Stimulated activated CD8-positive, alpha-beta memory T cell treated with anti-CD3 and anti-CD28 coated beads, Interleukin-4, amount 100 ng/mL, for 48 hours (primary cell): ENCODE measurements at places on chromosomes 13 and 19.

- DNase-seq: no peak
Observed at GRCh38 chr19:37593996-37594303, 642 bp downstream of the ZNF571 start.

DNA sequence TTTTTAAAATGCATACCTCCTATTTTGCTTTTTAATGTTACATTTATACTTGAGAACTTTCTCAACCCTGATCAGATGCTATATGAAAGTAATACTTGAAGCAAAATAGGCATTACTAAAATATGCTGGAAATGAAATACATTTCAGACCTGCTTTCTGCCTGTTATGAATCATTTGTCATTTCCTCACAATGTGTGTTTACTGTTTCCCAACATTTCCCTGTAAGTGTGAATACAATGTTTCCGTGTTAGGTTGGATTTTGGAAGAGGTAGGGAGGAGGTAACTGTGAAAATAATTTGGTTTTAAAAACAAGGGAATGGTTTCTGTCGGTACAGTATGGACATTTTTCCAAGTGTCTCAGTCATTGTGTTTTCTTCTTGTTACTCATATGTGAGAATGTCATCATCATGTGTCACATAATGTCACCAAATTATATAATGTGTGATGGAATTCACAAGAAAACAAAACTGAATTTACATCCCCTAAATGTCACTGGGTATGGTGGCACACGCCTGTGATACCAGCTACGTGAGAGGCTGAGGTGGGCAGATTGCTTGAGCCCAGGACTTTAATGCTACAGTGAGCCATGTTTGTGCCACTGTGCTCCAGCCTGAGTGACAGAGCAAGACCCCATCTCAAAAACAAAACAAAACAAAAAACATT, 43.0 kb downstream of the ZAR1L start:
- DNase-seq: no peak

DNA sequence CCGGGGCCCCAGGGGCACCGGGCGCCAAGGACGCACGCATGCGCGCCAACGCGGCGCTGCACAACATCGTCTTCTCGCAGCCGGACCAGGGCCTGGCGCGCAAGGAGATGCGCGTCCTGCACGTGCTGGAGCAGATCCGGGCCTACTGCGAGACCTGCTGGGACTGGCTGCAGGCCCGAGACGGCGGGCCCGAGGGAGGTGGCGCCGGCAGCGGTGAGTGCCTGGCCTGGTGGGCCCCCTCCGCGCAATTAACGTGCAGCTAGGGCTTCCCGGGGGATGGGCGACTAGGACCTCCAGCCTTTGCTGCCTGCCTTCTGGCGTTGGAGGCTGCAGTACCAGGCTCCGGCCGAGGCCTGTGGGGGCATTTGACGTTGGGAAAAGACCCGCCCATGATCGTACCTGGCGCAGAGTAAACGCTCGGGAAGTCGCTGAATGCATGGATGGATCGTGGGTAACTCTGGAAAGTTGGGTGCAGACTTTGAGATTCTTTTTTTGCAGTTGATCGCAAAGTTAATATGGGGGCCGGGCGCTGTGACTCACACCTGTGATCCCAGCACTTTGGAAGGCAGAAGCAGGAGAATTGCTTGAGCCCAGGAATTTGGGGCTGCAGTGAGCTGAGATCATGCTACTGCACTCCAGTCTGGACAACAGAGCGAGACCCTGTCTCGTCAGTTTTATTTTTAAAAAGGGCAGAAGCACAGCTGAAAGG, 7.3 kb downstream of the APC2 start:
- no peak for DNase-seq

DNA sequence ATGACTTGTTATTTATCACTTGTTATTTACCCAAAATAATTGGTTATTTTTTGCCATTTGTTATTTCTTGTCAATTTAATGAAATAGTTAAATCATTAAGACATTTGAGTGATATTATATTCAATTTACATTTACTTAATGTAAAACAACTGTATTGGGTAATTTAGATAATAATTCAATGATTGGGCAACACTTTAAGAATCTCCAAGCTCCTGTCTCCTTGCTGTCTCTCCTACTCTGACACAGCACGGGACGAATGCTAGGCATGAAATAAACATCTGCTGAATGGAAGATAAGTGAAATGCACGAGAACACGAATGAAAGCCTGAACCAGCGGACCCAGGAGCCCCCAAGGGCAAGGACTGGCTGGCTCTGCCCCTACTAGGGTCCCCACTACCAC, 5.7 kb upstream of the PPP6R1 start:
- DNase-seq: no peak

DNA sequence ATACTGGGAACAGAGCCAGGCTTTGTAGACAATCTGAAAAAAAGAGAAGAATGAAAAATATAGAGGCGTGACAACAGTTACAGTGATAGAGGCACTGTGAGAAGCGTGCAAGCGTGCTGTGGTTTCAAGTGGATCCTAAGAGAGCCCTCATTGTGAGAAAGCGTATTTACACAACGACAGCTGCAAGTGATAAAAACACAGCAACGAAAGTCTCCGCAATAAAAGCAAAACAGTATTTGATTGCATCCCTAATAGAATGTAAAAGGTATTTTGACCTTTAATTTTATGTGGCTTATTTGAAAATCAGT, 642.7 kb upstream of the ARGLU1 start:
- no peak for DNase-seq

DNA sequence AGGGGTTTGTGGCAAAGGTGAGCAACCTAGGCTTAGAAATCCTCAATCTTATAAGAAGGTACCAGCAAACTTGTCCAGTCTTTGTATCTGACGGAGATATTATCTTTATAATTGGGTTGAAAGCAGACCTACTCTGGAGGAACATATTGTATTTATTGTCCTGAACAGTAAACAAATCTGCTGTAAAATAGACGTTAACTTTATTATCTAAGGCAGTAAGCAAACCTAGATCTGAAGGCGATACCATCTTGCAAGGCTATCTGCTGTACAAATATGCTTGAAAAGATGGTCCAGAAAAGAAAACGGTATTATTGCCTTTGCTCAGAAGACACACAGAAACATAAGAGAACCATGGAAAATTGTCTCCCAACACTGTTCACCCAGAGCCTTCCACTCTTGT, 3.8 kb upstream of the KLK2 start:
- no peak for DNase-seq
